ENCODE measurements at places on chromosomes 3 and 15.

- no peak for DNase-seq
These were observed 13.2 kb upstream of the LMCD1 start for GRCh38 chr3:8488411-8488810.

- no peak for DNase-seq
These were observed 2.1 kb upstream of the TMEM212 start for GRCh38 chr3:171840811-171841619.

DNA sequence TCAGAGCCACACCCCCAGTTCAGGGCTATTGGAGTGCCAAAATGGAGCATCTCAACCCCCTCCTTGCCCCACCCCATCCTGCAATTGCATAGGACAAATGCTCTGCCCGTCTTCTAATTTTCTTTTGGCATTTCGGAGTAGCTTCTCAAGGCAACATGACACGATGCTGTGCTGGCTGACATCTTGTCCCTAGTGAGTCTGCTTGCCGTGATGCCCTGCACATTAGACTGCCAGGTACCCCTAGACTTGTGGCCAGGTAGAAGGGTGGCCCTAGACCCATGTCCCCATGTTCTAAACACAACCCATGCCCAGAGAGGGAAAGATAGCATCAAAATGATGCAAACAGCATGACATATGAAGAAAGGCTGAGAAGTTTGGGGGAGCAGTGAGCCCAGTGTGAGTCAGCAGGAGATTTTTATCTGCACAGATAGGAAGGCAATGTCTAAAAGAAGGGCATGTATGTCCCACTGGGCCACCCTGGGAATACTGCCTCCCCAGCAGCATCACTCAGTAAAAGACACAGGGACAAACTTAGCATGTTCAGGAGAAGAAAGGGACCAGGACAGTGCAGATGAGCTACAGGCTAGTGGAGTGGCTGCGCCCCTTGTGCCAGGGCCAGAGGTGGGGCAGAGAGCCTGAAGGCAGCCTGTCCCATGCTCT lies 36.8 kb downstream of the CA12 start:
- no peak for DNase-seq

DNA sequence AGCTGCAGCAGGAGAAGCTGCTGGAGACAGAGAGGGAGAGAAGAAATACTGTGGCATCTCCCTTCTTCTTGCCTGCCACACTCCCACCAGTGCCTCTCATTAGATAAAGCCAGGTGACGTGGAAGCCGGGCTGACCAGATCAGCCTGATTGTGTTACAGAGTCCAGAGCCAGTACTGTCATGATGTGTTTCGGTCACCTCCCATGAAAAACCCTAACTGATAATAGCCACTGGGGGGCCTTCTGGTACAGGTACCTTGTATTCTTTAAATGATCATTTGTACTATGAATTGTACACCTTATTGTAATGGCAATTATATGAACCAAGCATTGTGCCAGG lies 125.8 kb upstream of the TMEM108 start:
- no peak for DNase-seq

GRCh38 chr15:66188464-66188863 lies 65.1 kb downstream of the MEGF11 start:
- DNase-seq: no peak

DNA sequence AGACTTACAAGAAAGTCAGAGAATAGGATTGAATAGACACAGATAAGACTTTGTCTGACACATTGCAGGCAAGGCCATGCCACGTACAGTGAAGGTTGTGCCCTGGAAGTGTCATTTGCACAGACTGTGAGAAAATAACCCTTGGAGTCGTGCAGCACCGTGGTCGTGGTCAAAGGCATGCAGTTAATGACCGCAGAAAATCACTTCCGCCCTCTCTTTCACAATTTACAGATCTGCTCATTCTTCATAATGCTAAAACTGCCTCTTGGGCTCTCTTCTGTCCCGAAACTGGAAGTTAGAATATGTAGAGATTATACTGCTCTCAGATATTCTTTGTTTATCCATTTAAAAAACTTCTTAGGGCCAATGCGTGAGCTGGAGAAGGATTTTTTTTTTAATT lies 73.2 kb upstream of the CTXND1 start:
- DNase-seq: no peak

- DNase-seq: no peak
These were observed 56.2 kb downstream of the ATP2C1 start for GRCh38 chr3:130950124-130950523.

- no peak for DNase-seq
These were observed 17.7 kb downstream of the IREB2 start for GRCh38 chr15:78455749-78456148.

- no peak for DNase-seq
These were observed 61.1 kb upstream of the GCNT3 start for GRCh38 chr15:59550530-59550929.

DNA sequence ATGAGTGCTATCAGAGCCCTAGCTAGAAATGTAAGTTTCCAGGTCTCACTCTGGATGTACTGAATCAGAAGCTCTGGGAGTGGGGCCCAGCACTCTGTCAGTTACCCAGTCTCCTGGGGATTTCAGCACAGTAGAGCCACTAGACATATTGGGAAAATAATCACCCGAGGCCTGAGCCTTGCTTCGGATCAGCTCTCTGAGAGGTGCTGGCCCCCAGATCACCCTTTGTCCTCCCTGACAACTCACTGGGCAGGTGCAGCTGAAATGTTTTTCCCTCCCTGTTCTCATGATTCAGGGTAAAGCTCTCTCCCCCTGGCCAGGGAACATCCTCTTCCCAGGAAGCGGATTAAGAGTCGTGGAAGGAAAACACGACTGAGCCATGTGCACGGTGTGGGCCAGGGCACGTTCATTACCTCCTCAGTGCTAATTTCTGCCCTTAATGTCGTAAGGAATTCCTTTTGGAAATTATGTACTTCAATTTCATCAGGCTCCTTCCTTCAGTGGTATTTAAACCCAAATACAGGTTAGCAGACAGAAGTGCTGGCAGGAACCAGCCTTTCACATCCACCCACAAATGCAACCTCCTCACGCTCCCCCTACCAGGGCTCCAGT lies 296.7 kb upstream of the LYSMD4 start:
- DNase-seq: no peak
